ENCODE measurements at places on chromosomes 5 and 9.

DNA sequence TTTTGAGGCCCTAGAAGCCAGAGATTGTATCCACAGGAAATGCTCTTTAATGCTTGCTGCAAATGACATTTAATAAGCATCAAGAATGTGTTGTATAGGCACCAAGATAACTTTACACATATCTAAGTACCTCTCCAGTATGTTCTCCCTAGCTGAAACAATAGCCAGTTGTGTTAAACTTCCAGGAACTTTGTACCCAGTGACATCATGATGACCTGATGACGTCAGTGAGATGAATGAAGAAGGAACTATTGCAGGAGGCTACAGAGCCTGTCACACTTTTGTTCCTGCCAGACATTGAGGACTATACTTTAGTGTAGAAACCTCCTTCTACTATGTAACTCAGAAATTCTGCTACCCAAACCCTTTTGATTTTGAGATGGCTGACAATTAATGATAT lies 129.8 kb downstream of the CD180 start:
- no peak for DNase-seq

GRCh38 chr5:19771174-19771835 lies 216.7 kb downstream of the CDH18 start:
- DNase-seq, result no peak

GRCh38 chr5:132877938-132878337 lies 4.5 kb downstream of the LEAP2 start:
- DNase-seq, result no peak

DNA sequence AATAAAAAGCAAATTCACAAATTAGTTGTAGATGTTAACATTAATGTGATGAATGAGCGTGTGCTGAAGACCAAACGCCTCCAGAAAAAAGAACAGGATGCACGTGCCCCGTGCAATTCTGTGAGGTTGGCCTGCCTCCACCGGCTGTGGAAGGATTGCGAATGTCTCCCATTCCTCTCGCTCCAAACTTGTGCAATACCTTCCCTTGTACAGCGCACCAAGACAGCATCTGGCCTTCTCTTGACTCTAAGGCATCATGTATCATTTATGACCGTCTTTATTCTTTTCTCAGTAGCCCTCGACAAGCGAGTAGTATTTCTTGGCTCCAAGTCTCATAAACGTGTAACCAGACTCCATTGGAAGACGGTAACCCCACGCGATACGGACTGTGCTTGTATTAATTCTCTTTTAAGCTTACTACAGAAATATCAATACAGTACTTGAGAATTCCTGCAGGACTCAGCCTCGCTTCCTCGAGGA lies 1.5 kb upstream of the TESK1 start:
- DNase-seq, result peak; percentile 57

- no peak for DNase-seq
These were observed 25.9 kb upstream of the ALDH1A1 start for GRCh38 chr9:72978744-72979143.

- DNase-seq, result no peak
These were observed 67.2 kb upstream of the STC2 start for GRCh38 chr5:173395257-173395932.

DNA sequence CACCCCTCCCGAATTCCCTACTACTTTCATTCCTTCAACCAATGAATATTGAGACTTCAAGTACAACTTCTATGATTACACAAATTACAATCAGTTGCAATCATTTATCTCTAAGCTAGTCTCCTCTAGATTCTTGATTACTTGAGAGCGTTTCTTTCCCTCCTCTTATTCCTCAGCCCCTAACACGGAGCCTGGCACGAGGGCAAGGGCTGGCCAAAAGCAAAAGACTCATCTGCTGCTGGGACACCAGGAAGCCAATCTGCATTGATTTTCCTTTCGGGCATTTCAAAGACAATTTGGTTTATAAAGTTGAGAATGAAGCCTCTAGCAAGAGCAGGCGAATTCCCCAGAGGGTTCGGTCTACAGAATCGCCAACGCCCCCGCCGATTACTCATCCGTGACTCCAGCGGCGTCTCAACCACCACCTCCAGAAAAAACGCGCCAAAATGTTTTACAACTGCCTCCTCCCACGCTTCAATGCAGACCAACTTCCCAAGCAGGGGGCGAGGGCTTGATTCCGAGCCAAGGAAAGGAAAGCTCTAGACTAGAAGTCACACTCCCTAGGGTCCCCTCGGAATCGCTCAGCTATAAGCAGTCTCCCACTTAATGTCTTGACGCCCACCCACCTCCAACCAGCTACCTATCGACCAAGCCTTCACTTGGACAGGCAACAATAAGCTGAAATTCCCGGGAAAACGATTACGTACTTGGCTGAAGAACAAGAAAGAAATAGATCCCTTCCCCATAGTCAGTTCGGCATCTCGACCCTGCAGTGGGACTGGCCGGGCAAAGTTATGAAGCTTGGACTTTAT lies 1.5 kb downstream of the PCSK1 start:
- DNase-seq, result peak; percentile 36

GRCh38 chr5:133259199-133259997 lies 207.6 kb downstream of the HSPA4 start:
- DNase-seq, result no peak

DNA sequence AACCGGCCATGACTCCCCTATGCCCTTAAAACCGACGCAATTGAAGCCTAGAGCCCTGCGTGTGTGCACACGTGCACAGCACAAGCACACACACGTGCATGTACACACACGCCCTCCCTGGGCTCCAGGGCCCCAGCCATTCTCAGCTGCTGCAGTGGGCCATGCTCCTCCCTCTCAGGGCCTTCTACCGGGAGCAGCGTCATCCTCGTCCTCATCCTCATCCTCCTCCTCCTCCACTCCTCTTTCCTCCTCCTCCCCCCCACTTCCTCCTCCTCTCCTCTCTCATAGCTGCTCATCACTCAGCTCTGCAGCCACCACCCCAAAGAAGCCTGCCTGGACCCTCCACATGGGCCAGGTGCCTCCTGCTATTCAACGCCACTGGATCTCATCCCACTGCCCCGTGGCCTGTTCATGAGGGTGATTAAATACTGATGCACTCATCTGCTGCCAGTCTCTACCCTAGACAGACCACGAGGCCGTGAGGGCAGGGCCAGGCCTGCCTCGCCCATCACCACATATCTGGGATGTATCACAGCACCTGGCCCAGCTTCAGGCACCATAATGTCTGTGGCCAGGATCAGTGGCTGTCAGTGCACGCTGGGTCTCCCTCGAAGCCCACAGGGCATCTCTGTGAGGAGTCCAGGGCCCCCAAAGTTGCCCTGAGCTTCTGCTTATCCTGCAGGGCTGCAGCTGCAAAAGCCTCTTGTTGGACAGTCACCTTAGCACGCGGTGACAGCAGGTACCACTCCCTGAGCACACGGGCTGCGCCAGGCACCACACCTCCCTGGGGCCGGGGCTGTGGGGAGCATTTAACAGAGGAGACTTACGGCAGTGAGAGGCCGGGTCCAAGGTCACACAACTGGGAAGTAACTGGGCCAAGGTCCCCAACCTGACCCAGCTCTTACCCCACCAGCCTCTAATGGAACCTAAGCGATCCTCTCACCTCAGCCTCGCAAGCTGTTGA lies 9.8 kb downstream of the FAM78A start:
- DNase-seq, result no peak

- DNase-seq, result no peak
These were observed 433.7 kb upstream of the ACO1 start for GRCh38 chr9:31950756-31951155.

DNA sequence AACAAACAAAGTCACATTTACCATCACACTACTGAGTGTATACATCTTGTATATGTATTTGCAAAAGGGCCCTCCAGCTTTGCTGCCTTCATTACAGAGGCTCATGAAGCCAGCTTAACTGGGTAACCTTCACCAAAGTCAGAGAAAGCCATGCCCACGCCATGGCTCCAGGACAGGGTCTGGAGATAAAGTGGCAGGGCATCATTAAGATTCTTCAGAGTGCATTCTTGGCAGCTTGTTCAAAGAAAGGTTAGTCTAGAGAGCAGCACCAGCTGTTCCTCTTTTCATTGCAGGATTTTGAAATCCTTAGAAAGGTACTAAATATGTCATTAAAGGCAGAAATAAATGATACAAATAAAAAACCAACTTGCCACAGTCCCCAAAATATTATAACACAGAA lies 333.2 kb downstream of the NDUFS4 start:
- DNase-seq, result no peak

DNA sequence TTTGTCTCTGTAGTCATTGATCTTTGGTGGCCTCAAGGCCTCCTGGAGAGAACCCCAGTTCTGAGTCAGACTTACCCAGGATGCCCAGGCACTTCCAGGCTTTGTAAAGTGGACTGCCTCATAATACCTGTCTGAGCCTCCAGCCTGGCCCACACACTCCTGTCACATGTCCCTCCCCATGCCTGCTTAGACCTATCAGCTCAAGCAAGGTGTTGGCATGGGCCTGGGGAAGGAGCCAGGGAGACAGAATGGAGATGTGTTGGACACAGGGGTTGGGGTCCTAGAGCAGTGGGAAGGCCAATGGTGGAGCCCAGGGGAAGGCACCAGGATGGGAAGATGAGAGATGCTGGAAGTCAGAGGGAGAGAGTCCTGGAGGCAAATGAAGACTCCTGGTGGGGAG lies 136.2 kb downstream of the CFAP90 start:
- DNase-seq, result no peak

DNA sequence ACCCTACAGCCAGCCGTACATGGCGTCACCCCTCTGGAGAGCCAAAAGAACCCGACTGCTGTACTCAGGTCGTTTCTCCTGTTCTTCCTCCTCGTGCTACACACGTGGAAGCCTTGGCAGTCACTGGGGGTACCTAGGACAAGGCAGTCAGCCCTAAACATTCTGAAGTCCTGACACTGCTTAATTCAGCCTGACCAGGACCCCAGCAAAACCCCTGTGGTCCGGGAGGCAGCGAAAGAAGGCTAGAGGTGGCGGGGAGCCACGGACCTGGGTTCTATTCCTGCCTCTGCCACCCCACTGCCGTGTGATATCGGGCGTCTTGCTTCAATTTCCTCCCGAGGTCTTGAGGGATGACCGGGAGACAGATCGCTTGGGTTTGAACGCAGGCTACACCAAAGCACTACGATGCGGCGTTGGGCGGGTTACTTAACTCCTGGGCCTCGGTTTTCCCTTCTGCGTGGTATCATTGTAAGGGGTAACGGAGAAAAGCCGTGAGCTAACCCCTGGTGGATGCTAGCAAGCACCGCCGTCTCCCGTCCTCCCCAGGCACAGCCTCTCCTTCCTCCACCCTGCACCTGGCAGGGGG lies 429 bp upstream of the ARL10 start:
- DNase-seq, result peak; percentile 44

- DNase-seq, result no peak
These were observed 246.0 kb upstream of the KIF2A start for GRCh38 chr5:62059960-62060359.

DNA sequence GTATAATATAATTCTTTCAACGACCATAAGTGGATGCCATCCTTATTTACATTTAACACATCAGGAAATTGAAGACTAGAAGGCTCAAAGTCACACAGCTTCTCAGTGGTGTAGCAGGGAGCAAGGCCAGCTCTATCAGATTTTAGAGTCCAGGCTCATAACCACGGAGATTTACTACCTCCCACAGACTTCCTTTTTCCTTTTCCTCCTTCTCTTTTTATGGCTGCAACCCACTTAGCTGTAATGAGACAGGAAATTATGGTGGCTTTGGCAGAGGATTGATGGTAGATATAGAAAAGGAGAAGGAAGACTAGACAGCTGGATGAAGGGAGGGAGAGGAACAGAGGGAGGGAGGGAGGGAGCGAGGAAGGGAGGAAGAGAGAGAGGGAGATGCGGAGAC lies 47.4 kb downstream of the SPEF2 start:
- DNase-seq, result no peak

DNA sequence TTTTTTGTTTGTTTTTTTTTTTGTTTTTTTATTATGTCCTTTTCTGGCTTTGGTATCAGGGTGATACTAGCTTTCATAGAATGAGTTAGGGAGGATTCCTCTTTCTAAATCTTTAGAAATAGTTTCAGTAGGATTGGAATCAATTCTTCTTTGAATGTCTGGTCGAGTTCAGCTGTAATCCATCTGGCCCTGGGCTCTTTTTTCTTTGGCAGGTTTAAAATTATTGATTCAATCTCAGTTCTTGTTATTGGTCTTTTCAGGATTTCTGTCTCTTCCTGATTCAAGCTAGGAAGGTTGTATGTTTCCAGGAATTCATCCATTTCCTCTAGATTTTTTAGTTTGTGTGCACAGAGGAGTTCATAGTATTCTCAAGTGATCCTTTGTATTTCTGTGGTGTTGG lies 34.9 kb downstream of the IQGAP2 start:
- DNase-seq, result no peak

- peak; percentile 63 for DNase-seq
These were observed 24.4 kb upstream of the GRPEL2 start for GRCh38 chr5:149320791-149321330.

DNA sequence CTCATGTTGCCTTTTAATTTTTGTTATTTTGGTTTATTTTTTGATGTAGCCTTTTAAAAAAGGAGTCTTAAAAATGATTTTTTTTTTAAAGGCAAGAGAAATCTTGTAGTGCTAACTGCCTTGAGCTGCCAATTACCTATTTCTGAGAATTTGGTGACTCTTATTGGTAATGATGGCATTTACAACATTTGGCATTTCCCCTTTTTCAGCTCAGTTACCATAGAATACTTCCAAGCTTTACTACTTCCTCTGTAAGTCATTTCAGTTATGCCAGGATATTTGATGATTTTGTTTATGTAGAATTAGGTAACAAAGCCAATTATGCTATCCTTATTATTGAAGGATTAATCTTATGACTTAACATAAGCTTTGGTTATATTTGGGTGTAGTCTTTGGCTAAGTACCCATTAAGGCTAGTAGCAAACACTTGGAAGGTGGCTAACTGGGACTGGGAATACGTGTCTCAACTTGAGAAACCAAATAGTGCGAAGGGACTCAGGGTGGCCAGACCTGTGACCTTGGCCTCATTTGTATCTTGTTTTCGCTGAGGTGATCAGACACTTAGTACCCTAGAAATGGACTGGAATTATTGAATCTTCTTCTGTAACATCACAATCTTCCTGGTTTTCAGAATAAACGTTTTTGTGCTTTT lies 27.7 kb downstream of the CDC37L1 start:
- DNase-seq, result no peak

DNA sequence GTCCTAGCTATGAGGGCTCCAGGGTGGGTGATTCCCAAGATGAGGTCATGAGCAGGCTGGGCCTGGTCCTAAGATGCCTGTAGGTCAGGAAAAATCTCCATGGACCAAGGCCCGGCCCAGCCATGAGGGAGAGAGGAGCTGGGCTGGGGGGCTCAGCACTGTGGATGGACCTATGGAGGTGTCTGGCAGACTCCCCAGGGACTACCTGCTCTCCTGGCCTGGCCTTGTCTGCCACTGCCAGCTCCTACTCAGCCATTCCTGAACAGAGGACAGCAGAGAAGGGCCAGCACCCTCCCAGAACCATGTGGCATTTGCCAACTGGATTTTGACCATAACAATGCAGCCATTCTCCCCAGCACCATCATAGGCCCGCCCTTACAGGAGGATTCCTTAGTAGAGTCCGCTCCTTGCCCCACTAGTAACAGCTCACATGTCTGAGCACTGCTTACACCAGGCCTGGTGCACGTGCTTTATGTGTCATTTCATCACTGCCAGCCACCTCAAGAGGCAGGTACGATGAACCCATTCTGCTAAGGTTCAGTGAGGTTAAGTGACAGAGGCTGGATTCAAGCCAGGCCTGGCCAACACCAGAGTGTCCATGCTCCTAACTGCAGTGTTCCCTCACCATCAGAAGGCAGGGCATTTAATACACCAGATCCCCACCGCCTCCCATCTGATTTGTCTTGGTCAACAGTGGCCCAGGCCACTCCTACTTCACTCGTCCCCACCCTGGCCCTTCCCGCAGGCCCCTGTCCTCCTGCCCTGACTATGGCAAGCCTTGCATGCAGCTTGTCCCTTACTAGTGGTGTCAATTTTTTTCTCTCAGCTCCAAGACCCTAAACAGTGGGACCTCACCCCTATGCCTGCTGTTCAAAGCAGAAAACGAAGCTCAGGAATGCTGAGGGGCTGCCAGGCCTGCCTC lies 669 bp downstream of the IL13 start:
- DNase-seq, result no peak
